ENCODE measurements at places on chromosomes 4 and X.

- H3K27me3 ChIP-seq = no peaks in the 10 kb centered on the region
- no peak overlapping the region for H3K4me3 ChIP-seq
- no peaks in the 10 kb centered on the region for H3K4me1 ChIP-seq
- H3K27ac ChIP-seq = no peak overlapping the region
Measured at GRCh38 chr4:94650690-94651089, 107.1 kb upstream of the BMPR1B start.

DNA sequence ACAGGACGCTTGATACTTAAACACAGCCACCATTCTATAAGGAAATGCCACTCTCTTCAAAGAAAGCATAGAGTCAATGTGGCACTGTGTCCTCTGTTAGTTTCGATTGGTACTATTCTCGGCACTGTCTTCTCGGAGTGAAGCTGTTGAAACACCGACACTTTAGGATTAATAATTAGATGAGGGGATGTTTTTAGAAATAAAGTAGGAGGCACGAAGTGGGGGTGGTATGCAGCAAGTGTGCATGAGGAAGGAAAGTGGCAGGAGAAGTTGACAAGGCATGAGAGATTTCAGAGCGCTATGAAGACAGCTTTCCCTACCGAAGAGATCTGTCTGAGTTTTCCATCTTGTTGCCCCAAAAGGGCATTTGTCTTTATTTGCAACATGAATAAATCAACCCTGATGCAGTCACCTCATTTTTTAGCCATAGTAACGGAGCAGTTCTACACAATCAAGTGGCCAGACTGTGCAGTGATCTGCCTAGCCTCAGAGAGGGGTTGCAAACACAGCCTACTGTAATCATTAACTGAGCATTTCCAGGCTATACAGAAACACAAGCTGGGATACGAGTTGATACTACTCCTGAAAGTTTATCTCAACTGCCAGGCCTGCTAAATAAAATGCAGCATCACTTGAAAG is 8.3 kb downstream of the GPRIN3 start:
- no peaks in the 10 kb centered on the region for H3K27me3 ChIP-seq
- H3K4me1 ChIP-seq = peaks cover 67% of the 10 kb centered on the region
- DNase-seq = no peak
- H3K36me3 ChIP-seq = peaks cover 16% of the 10 kb centered on the region
- peak overlapping the region; percentile 95 for H3K4me3 ChIP-seq
- peak overlapping the region; percentile 100 for H3K27ac ChIP-seq

- no peak overlapping the region for H3K4me3 ChIP-seq
- peaks cover 2% of the 10 kb centered on the region for H3K27me3 ChIP-seq
- H3K27ac ChIP-seq = no peak overlapping the region
Measured at GRCh38 chr4:41442810-41443209, 95.1 kb upstream of the LIMCH1 start.

GRCh38 chr4:175773566-175773965 is 38.5 kb downstream of the GPM6A start:
- H3K27ac ChIP-seq = no peak overlapping the region
- H3K27me3 ChIP-seq = no peaks in the 10 kb centered on the region
- H3K36me3 ChIP-seq = no peaks in the 10 kb centered on the region
- H3K4me1 ChIP-seq = no peaks in the 10 kb centered on the region
- DNase-seq = no peak

DNA sequence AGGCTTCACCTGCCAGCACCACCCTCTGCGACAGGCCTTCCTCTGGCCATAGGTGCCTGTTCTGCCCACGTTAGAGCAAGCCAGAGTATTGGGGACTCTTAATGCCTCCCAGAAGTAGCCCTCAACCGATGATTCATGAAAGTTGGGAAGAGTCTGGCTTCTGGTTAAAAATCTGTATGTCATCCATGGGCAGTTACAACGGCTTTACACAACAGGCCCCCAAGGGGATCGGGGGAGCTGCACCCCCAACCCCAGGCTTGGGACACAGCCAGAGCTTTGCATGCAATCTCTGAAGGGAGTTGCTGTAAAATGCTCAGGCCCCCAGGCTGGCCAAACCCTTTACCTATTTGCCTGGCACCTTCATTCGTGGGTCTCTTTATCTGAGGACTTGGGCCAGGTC is 5.4 kb upstream of the CYTL1 start:
- H3K4me3 ChIP-seq = no peak overlapping the region
- DNase-seq = no peak
- no peaks in the 10 kb centered on the region for H3K27me3 ChIP-seq
- H3K4me1 ChIP-seq = no peaks in the 10 kb centered on the region
- no peak overlapping the region for H3K27ac ChIP-seq
- no peaks in the 10 kb centered on the region for H3K36me3 ChIP-seq

- no peaks in the 10 kb centered on the region for H3K27me3 ChIP-seq
- peaks cover 20% of the 10 kb centered on the region for H3K36me3 ChIP-seq
- peak overlapping the region; percentile 100 for H3K27ac ChIP-seq
- H3K4me3 ChIP-seq = peak overlapping the region; percentile 100
- peak; percentile 54 for DNase-seq
Measured at GRCh38 chrX:153969904-153970356, 1.7 kb downstream of the HCFC1 start.

DNA sequence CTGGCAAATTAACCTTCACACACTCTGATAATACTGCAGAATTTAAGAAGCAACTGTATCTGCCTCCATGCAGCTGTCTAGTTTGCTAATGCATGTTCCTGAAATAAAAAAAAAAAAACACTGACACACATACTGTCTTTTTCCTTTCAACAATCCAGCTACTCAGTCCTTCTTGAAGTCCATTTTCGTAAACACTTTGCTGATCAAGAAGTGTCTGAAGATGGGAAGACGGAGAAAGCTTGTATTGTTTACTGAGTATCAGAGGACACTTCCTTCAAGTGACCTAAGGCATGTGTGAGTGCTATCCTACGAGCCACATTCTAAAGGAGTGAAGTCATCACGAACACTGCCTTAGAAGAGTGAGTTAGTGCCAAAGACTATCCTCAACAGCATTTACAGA is 82.6 kb downstream of the LUZP4 start:
- no peaks in the 10 kb centered on the region for H3K36me3 ChIP-seq
- H3K27me3 ChIP-seq = no peaks in the 10 kb centered on the region
- no peak for DNase-seq
- H3K4me3 ChIP-seq = no peak overlapping the region
- H3K27ac ChIP-seq = no peak overlapping the region

GRCh38 chr4:139692309-139693012 is 26.8 kb downstream of the MGST2 start:
- H3K4me3 ChIP-seq = no peak overlapping the region
- no peak overlapping the region for H3K27ac ChIP-seq
- no peaks in the 10 kb centered on the region for H3K4me1 ChIP-seq
- no peak for DNase-seq
- no peaks in the 10 kb centered on the region for H3K27me3 ChIP-seq

DNA sequence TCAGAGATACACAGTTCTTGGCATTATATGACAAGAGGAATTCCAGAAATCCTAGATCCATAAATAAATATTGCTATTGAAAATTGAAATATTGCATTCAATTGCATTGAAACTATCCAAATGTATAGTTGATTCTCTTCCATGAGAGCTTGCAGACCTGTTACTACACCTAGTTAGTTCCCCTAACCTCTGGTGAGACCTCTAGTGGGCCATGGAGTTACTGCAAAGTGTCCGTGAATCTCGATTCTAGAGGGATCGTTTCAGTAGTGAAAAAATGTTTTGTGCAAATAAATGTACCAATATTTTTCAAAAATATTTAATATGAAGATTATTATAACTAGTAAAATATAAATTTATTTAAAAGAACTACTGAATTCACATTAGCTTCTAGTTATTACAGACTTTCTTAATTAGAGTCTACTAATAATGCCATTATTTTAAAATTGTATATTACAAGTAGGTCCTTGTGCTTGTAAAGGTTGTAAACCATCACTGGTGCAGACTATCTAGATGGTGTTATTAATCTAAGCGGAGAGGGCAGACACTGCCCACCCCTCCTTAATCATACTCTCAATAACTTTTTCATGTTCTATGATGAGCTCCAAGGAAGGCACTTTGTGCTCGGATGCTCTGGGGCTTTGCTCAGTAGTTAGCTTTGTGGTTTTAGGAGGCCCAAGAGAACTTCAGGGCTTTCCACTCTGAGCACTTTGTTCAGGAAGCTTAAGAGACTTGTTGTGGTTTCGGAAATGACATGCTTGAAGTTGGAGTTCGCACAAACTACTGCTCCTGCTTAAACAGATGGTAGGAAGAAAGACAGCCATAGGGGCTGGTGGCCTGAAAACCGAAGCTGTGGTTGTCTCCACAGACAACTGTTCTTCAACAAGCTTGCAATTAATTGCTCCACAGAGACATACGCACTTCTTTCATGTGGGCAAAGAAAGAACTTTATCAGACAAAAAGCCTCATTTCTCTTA is 42.8 kb downstream of the IL21 start:
- peak overlapping the region; percentile 69 for H3K4me3 ChIP-seq
- H3K27ac ChIP-seq = peak overlapping the region; percentile 86
- peaks cover 3% of the 10 kb centered on the region for H3K36me3 ChIP-seq
- DNase-seq = peak; percentile 52
- H3K27me3 ChIP-seq = no peaks in the 10 kb centered on the region
- H3K4me1 ChIP-seq = peaks cover 27% of the 10 kb centered on the region

DNA sequence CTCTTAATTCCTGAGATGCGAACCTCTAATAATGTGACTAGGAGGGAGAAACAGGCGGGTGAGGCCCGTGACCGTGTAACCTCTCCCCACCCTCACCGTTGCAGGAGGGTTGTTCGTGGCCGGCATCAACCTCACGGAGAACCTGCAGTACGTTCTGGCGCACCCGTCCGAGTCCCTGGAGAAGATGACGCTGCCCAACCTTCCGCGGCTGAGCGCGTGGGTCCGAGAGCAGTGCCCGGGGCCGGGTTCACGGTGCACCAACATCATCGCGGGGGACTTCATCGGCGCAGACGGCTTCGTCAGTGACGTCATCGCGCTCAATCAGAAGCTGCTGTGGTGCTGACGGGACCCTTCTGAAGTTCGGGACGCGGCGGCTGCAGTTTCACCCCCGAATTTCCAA is 17.8 kb downstream of the PLCXD1 start:
- H3K27me3 ChIP-seq = no peaks in the 10 kb centered on the region
- DNase-seq = no peak
- H3K4me3 ChIP-seq = no peak overlapping the region
- H3K4me1 ChIP-seq = no peaks in the 10 kb centered on the region
- no peak overlapping the region for H3K27ac ChIP-seq
- peaks cover 43% of the 10 kb centered on the region for H3K36me3 ChIP-seq

GRCh38 chrX:133185938-133186337 is 32.2 kb downstream of the TFDP3 start:
- no peaks in the 10 kb centered on the region for H3K36me3 ChIP-seq
- no peak for DNase-seq
- no peaks in the 10 kb centered on the region for H3K27me3 ChIP-seq
- no peak overlapping the region for H3K4me3 ChIP-seq
- no peaks in the 10 kb centered on the region for H3K4me1 ChIP-seq

GRCh38 chr4:25245181-25245580 is 11.3 kb downstream of the PI4K2B start:
- peaks cover 13% of the 10 kb centered on the region for H3K4me1 ChIP-seq
- DNase-seq = no peak
- no peak overlapping the region for H3K27ac ChIP-seq
- H3K4me3 ChIP-seq = no peak overlapping the region
- H3K36me3 ChIP-seq = peaks cover 50% of the 10 kb centered on the region
